ENCODE measurements at places on chromosomes 1 and 21.

- no peak for DNase-seq
Observed at GRCh38 chr1:160047111-160047991, 15.6 kb upstream of the PIGM start.

DNA sequence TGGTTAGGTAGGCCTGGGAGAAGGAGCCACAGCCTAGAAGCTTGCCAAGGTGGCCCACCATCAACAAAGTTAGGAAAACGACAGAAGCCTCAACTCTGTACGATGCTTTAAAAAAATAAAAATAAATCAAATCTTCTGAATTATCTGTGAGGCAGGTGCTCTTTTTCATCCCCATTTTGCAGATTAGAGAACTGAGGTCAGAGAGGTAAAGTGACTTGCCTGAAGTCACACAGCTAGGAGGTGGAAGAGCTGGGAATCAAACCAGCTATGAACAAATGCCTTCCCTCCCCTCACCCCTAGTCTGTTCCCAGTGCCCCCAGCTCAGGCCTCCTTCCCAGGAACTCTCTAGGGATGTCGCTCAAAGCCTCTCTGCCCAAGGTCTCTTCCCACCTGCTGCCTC, 30.4 kb downstream of the EPHA2 start:
- no peak for DNase-seq

- DNase-seq: no peak
Observed at GRCh38 chr1:241331328-241332036, 25.5 kb downstream of the RGS7 start.

DNA sequence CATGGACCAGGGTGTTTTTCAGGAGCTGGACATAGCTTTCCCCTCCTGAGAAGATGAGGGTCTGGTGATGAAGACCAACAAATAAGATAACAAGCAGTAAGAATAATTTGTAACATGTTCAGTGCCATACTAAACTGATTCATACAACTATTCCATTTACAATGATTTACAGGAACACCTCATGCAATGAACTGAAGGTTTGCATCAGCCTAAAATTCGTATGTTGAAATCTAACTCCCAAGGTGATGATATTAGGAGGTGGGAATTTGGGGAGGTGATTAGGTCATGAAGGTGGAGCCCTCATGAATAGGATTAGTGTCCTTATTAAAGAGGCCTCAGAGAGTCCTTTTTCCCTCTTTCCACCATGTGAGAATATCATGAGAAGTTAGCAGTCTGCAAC, 15.9 kb upstream of the NIBAN1 start:
- no peak for DNase-seq

GRCh38 chr1:172469717-172470116, 25.8 kb upstream of the PIGC start:
- DNase-seq: no peak

- no peak for DNase-seq
Observed at GRCh38 chr1:12518931-12519692, 98.9 kb downstream of the DHRS3 start.

DNA sequence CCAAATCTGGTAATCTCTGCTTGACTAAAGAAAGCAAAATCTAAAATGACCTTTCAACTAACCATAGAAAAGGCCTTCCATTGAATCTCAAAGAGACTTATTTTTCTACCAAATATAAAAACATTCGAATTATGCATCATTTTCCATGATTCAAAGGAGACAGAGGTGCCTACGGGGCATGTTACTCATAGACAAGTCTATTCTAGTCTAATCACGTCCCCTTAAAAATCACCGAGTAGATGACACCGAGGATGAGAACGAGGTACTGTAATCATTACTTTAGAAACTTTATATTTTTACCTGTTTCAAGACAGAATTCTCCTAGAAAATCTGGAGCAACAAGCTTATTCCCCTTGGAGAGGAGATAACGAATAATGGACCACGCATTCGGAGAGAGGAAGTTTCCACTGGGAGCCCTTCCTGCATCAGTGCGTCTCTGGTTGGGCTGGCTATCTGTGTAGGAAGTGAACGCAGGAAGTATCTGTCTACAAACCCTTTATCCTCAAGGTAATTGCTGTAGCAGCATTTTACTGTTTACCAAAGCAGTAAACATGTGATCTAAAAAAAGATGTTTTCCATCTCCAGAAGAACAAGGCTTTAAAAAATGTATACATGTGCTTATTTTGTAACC, 9.5 kb downstream of the ERG start:
- DNase-seq: no peak

DNA sequence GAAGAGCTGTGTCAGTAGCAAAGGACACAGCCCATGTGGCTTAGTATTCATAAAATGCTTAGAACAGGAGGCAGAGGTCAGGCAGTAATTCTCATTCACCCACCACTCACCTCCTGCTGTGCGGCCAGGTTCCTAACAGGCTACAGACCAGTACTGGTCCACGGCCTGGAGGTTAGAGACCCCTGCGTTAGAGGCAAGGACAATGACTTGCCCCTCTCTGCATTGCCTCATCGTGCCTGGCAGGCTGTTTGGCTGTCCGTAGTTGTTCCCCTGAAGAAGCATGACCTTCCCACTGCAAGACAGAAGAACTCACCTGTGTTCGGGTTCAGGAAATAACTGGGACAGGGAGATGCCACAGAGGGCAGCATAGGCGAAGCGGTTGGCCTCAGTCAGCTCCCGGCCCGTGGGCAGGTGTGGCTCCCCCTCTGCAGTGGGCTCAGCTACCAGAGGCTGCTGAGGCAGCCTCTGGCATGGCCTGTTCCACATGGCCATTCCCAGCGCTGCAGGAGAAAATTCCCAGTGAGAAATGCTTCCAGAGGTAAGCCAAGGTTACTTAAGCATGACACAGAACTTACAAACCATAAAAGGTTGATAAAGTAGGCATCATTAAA, 19.3 kb downstream of the TMCO4 start:
- no peak for DNase-seq

DNA sequence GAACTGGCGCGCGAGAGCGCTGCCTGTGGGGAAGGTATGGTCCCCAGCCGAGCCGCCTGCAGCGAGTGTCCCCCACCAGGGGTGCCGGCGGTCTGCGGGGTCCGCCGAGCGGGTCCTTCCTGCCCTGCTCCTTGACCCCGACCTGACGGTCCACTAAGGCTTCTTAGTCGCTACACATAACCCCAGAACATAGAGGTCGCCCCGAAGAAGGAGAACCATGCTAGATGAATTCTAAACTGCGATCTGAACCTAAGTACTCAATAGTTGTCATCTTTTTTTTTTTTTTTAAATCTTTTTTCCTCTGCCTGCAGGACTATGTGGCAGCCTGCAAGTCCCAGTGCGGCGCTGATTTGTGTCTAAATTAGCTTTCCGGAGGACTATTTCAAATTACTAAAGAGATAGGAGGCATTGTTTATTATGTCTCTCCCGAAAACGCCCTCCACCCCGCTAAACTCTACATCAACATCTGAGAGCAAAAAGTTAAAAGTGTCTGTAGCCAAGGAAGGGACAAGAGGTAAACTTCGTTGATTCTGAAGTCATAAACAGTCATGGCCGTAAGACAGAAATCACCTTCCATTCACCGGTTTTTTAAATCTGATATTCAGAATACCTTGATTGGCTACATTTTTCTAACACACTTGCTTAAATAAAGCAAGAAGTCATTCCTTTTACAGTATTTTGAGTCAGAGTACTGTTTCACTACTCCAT, 476 bp downstream of the AXDND1 start:
- no peak for DNase-seq

- no peak for DNase-seq
Observed at GRCh38 chr1:101532377-101532776, 295.6 kb downstream of the S1PR1 start.

DNA sequence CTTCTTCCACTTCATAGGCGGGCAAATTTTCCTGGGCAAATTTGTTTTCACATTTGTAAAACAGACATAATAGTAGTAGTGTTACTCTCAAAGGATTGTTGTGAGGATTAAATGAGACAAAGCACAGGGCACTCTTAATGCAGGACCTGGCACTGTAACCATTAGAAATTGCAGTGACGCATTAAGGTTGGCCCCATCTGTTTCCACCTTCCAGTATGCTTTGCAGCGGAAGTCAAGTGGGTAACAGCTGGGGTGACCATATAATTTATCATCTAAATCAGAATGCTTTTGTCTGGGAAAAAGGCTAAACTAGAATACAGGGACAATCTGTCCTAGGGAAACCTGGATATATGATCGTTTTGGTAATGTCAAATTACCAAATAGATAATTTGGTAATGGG, 132.5 kb upstream of the CACHD1 start:
- no peak for DNase-seq

DNA sequence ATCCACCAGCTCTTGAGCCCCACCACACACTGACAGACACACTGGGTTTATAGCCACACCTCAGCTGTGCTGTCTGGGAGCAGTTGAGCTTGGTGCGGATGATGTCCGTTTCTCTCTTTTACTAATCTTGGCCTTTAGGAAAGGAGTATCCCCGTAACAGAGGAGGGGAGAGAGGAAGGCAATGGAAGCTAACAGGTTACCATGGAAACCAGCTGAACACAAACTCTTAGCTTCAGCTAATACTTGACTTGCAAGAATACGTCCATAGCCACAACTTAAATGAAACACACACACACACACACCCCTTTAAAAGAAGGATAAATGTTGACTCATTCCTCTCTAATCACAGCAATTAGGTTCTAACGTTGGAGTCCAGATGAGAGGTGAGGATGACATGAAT, 28.0 kb upstream of the LRRN2 start:
- DNase-seq: no peak

- no peak for DNase-seq
Observed at GRCh38 chr1:36790191-36790590, 244.1 kb downstream of the GRIK3 start.

GRCh38 chr1:58852731-58853485, 69.1 kb upstream of the JUN start:
- DNase-seq: no peak

GRCh38 chr1:28199328-28200233, 23.1 kb upstream of the PTAFR start:
- DNase-seq: no peak

- no peak for DNase-seq
Observed at GRCh38 chr1:1306661-1307260, 969 bp downstream of the ACAP3 start.

GRCh38 chr1:17908945-17909344, 153.8 kb downstream of the ACTL8 start:
- no peak for DNase-seq

DNA sequence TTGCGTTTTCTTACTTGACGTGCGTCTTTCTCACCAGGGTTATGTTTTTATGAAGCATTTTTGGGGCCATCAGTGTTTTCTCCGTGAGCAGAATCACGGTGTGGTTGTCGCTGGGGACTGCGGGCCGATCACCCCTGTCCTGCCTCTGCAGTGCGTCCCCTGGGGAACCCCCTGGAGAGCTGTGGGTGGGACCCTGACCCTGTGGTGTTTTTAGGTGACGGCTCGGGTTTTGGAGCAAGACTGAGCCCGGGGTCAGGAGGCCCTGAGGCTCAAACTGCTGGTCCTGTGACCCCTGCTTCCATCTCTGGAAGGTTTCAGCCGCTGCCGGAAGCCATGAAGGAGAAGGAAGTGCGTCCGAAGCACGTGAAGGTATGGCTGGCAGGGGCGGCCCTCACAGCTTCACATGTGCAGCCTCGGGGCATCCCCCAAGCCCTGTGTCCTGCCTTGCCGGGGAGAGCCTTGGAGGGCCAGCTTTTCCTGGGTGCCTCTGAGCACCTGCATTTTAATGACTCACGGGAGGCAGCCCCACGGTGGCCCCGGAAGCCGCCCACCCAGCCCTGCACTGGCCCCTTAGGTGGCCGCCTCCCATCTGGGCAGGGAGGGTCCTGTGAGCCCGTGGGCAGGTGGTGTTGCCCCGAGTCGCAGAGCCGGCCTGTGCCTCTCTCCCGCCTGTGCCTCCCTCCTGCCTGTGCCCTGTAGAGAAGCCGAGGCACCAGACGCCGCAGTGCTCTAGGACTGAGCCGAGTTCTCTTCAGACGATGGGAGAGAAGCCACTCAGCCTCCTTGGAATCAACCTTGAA, 36.7 kb upstream of the DIP2A start:
- no peak for DNase-seq

- DNase-seq: no peak
Observed at GRCh38 chr21:45511007-45511406, 31.2 kb downstream of the SLC19A1 start.

- no peak for DNase-seq
Observed at GRCh38 chr1:226575739-226576378, 27.3 kb downstream of the STUM start.

- no peak for DNase-seq
Observed at GRCh38 chr1:67020304-67020703, 33.6 kb downstream of the SLC35D1 start.

GRCh38 chr1:230618537-230618936, 23.7 kb upstream of the COG2 start:
- no peak for DNase-seq

DNA sequence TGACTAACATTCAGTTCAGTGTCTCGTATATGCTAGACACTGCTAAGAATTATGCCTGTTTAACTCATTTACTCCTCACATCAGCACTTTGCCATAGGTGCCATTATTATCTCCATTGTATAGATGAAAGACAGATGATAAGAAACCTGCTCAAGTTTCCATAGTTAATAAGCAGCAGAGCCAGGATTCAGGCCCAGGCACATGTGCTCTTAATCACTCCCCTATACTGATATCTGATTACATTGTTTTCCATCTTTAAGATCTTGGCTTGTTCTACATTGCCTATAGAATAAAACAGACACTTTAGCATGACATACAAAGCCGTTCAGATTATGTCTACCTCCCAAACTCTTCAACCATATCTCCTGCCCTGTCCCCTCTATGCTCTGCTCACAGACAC, 30.5 kb upstream of the USH2A start:
- DNase-seq: no peak

GRCh38 chr1:57963581-57963980, 539.7 kb upstream of the DAB1 start:
- DNase-seq: no peak

DNA sequence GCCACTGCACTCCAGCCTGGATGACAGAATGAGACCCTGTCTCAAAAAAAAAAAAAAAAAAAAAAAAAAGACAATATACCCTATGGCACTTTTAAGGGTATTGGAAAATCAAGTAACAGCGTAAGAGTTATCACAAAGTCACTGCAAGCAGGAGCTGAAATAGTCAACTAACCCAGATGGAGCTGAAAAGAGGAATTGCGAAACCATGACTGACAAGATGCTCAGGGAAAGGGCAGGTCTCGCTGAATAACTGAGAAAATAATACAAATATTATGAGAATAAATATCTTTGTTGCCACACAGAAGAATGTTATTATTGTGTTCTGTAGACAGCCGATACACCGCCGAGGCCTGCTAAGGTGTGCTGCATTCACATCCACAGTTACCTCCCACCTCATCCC, 17.8 kb downstream of the HLCS start:
- DNase-seq: no peak

GRCh38 chr1:2356911-2357845, 34.2 kb downstream of the MORN1 start:
- no peak for DNase-seq

Measured in cortex of kidney (tissue), 1 donor.